ENCODE measurements at places on chromosomes 13 and 19. TPM values are rescaled to one million over a fixed set of nuclear protein-coding genes. Genes with fewer than 3 reads are reported as not detected.

Gene GIPC3
- 1.2 TPM for total RNA-seq

Gene URAD
- total RNA-seq: not detected

- no peaks in the 10 kb centered on the region for H3K4me1 ChIP-seq
- H3K36me3 ChIP-seq: no peaks in the 10 kb centered on the region
These were observed 158.4 kb upstream of the CSNK1A1L start for GRCh38 chr13:37263871-37264270.

Gene KIRREL2
- 0.17 TPM for total RNA-seq

DNA sequence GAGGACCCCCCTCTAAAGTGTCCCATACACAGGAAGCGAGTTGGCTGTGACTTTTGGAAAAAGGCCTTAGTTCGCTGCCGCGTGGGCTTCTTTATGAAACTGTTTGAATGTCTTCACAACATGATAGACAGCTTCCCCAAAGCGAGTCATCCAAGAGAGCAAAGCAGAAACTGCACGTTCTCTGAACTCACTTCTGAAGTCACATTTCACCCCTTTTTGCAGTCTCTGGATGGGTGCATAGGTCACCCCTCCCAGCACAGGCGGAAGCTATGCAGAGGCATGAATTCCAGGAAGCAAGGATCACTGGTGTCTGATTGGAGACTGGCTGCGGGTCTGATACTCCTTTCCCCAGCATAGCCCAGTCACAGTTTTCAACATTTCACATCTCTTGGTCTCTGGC is 10.6 kb downstream of the GPI start:
- peaks cover 64% of the 10 kb centered on the region for H3K36me3 ChIP-seq
- no peak overlapping the region for H3K27ac ChIP-seq
- no peak overlapping the region for H3K4me3 ChIP-seq
- no peaks in the 10 kb centered on the region for H3K27me3 ChIP-seq
- H3K4me1 ChIP-seq: no peaks in the 10 kb centered on the region

GRCh38 chr13:26822146-26822545 is 61.6 kb upstream of the GPR12 start:
- H3K36me3 ChIP-seq: no peaks in the 10 kb centered on the region
- no peak overlapping the region for H3K27ac ChIP-seq
- no peaks in the 10 kb centered on the region for H3K4me1 ChIP-seq
- no peak overlapping the region for H3K4me3 ChIP-seq
- no peaks in the 10 kb centered on the region for H3K27me3 ChIP-seq

Measured in A673 (cell line).